GM10248 (cell line): ENCODE measurements at places on chromosomes 16 and 17.
A peak's percentile ranks its signal among the peaks of the same experiment; 100 is the strongest.

- no peak for DNase-seq
These were observed 466 bp downstream of the WDR90 start for GRCh38 chr16:649631-650030.

DNA sequence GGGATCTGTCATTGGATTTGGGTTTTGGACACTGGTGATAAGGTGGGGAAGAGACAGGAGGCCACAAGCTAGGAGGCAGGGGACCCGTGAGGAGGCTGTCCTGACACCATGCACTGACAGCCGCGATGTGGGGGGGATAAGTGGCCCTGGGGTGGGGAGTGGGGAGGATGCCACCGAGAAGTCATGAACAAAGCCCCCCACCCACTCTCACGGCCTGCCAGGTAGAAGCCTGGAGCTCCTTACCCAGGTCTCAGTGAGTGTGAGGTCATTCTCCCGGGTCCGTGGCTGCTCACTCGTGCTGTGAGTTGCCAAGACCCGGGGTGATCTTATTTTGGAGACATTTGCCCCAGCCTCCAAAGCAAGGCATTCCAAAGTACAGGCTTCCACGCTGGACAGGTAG, 165.9 kb upstream of the TNRC6C start:
- no peak for DNase-seq

DNA sequence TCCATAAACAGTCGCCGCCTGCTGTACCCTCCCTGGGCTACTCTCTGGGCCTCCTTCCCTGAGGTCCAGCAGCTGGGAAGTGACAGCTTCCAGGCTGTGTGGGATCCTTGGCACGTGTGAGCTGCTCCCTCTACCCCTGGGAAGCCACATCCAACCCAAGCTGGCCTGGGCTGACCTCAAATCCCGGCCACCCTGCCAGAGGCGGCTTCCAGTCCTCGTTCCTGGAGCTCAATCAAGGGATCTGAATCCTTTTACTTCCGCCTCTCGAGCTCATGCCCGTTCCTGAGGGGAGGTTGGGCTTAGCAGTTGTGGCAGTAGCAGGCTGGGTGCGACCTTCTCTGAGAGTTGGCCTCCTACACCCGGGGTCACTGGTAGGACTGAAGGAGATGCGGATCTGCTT, 82.5 kb downstream of the NETO2 start:
- no peak for DNase-seq

GRCh38 chr16:397135-397661, at the start of gene NME4:
NME4 (plus strand) TSS chr16:397199; CDS start chr16:397223, 24 bp downstream.
- DNase-seq = peak; percentile 60

DNA sequence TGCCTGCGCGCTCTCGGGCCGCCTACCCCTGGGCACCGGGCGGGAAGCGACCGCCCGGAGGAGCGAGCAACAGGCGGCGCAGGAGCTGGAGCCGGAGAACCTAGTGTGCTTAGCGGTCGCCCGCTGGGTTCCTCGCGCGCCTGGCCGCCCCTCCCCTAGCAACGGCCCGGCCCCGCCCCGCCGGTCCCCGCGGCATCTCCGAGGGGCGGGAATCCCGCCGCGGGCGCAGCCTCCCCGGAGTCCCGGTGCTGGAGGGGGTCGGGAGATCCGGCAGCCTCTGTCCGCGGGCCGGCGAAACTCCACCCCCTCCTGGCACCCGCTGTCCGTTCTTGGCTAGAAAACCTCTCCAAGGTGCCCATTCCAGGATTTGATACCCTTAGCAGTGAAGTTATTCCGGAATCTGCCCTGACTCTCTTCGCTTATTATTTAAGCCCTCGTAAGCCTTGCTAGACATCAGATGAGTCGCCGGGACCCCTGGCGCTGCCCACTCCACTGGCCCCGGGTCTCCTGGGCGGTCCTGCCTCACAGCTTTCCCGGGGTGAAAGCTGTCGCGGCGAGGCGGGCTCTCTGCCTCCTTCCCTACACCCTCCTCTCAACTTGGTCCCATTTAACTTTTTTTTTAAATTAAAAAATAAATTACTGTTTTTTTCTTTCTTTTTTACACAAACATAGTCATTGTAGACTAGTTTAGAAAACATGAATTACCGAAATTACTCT, at the start of gene RPRML:
Gene RPRML (minus strand): TSS at position 107 of the 717 bp plus-strand sequence. CDS start 246 bp downstream, outside the sequence.
- peak; percentile 50 for DNase-seq

GRCh38 chr17:36088670-36089338, 1.1 kb downstream of the CCL3 start:
- no peak for DNase-seq

GRCh38 chr16:84509032-84509950, 4.8 kb upstream of the MEAK7 start:
- no peak for DNase-seq

DNA sequence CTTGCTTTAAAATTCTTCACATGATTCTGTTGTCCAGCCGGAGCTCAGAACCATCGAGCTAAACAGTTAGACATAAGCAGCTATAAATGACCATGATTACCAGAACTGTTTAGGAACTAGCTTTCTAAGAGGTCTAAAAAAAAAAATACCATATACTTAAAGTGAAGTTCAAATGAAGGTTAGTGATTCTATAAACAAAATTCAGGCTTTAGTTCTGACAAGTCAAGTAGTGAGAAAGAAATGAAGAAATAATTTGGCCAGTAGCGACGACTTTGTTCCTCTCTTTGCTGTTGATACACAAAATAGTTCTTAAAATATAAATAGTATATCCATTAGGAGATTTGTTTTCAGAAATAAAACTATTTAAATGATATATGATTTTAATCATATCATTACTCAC, 27.7 kb downstream of the ABCA8 start:
- no peak for DNase-seq

DNA sequence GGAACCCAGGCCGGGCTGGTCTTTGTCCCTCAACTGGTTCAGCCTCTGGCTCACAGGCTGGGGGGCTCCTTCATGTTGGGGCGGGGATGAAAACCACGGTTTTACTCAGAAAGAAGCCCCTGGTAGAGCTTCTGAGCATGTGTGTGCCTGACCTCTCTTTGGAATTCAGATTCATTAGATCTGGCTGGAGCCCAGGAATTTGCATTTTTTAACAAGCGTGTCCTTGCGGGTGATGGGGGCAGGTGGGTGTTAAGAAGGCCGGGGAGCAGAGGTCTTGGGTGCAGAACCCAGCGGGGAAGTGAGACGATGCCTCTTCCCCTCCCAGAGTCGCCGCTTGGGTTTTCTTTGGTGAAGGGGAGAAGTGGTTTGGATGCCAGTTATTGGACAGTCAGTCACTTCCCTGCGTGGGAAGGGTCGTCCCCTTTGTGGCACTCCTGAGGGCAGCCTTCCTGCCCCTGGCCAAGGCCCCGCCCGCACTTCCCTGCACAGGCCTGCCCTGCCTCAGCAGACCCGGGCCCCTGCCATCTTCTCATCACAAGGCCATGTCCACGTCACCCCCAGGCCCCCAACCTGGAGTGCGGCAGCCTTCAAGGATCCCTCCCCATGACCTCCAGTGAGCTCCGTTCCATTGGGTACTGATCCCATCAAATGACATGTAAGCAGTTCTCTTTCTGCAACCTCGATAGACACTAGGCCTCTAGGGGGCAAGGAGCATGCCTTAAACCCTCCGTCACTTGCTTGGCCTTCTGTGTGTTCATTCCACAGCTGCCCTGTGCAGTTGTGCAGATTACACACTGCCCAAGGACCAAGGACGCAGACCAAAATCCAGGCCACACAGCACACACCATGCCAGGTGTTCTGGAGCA, 177.7 kb upstream of the CIBAR2 start:
- no peak for DNase-seq

GRCh38 chr16:46801428-46802049, 29.4 kb downstream of the C16orf87 start:
- no peak for DNase-seq

- no peak for DNase-seq
These were observed 29.0 kb downstream of the SLC25A10 start for GRCh38 chr17:81741049-81741593.

DNA sequence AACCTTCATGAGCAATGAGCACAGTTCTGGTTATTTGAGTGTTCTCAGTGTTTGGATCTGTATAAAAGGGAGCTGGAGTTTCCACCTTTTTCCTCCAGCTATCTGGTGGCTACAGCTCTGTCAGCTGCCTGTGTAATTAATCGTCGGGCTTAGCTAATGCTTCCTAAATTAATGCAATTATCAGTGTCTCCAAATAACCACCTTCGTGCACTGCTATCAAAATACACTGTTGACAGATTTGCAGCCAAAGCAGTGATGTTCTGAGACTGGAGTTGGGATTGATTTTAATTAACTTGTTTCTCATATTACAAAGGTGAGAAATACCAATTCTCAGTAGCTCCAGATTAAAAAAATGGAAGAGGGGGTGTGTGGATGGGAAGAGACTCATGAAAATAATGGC, 325.8 kb downstream of the CBLN1 start:
- DNase-seq = no peak

DNA sequence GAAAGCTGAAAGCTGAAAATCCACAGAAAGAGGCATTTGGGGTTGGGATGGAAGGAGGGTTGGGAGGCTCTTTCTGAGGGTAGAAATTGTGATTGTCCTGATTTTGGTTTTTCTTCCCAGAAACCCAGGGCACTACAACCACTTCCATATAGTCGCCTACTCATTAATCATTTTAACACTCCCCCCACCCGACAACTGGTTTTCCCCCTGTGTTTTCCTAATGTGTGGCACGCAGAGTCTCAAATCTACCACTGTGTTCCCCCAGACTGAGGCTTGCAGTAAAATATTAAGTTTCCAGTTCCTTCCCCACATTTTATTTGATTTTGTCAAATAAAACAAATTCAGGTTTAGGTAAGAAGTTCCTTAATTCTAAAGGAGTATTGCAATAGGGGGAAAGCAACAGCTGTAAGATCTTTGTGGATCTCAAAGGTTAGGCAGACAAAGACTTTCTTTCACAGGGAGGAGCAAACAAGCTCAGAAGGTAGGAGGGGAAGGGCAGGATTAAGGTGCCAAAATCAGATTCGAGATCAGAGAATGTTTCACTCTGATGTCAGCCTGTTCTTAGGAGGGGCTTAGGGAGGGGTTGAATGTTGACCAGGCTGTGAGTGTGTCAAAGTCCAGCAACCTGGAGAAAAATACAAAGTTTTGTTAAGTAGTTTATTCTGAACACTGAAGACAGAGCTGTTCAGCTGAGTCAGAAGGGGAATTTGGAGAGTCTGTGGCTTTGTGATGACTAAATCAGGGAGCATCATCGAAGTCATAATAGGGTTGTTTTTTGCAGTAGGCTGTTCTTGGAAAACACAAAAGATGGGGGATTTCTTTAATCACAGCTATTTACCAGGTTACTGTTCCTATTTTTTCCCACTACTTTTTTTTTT, 3.6 kb downstream of the ZNF267 start:
- peak; percentile 63 for DNase-seq

DNA sequence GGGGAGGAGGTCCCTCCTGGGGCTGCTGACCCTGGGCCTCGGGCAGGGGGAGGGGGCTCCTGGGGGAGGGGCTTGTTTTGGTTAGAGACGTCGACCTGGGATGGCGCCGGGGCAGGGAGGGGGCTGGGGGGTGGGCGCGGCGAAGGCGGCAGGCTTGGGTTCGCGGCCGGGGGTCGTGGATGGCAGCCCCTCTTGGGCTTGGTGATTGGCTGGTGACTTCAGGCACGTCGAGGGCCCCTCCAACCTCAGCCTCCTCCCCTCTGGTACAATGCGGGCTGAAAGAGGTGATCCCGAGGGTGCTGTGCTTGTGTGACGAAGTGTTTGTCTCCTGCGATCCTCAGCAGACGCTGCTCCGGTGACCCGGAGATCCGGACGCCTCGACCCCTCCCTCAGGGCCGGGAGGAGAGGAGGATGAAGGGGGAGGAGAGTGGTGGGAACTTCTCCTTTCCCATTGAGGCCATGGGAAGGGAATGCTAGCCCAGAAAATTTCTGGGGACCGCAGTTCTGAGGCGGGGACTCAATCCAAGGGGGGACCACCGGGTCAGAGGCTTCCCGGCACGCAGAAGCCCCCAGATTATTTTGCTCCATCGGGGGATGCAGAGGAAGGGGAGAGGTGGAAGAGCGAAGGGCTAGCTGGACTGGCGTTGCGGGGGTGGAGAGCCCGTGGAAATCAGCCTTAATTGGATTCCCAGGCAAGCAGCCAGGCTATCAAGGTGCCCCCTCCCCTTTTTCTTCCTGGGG, 43.9 kb downstream of the RAI1 start:
- no peak for DNase-seq

GRCh38 chr16:62638324-62638911, 602.2 kb upstream of the CDH8 start:
- no peak for DNase-seq

- DNase-seq = no peak
These were observed 53.5 kb downstream of the PARN start for GRCh38 chr16:14576532-14576931.

GRCh38 chr17:77124192-77124889, 16.4 kb upstream of the SEC14L1 start:
- DNase-seq = no peak

GRCh38 chr17:43831633-43832032, 1.3 kb downstream of the MPP3 start:
- DNase-seq = no peak

GRCh38 chr16:48393485-48394354, 8.5 kb upstream of the SIAH1 start:
- no peak for DNase-seq

GRCh38 chr16:89308391-89309333, 91.2 kb downstream of the ZNF778 start:
- no peak for DNase-seq

DNA sequence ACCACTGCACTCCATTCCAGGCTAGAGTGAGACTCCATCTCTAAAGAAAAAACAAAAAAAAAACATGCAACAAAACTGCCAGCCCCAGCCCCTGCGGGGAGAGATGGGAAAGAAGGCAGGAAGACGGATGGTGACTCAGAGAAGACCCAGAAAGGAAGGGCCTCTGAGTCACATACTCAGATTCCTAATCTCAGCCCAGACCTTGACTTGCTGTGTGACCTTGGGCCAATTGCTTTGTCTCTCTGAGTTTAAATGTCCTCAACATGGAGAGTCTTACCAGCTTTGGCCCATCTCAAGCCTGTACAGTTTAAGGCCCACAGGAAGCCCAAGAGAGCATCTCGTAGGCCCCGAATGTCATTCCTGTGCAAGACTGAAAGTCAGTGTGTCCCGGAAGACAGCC, 86.5 kb upstream of the LHX1 start:
- DNase-seq = no peak

DNA sequence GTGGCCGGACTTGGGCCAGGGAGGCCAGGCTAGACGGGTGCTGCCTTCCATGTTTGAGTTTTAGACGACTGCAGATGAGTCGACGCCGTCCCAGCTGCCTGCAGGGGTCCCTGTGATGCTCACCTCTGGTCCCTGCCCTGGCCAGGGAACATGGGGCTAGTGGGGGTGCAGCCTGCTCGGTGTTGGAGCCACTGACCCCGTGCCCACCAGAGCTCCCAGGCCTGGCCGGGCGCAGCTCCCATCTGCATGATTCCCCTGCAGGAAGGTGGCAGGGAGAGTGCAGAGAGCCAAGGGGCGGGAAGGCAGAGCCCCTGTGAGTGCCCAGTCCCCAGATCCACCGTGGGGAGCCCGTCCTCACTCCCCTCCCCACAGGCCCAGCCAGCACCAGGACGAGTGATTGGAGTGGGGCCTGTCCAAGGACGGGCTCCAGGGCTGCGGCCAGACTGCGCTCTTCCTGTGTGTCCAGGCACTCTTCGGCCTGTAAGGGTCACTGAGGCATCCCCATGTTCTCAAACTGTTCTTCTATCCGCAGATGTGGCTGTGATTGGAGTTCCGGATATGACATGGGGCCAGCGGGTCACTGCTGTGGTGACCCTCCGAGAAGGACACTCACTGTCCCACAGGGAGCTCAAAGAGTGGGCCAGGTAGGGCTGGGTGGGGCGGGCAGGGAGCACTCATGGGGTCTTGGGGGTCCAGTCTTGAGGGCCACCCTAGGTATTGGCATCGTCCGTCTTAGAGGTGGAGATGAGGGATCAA, 26.0 kb upstream of the CDH15 start:
- DNase-seq = no peak
